Spinal cord (tissue), 10 donors: ENCODE measurements at places on chromosomes 4 and X. TPM values are rescaled to one million over a fixed set of nuclear protein-coding genes. Genes with fewer than 3 reads are reported as not detected.

EFNB1 gene
- polyA plus RNA-seq, result 19.3 TPM

RBMX2 gene
- 25.6 TPM for polyA plus RNA-seq

GALNTL6 gene
- 20.7 TPM for polyA plus RNA-seq

TLR3 gene
- 2.1 TPM for polyA plus RNA-seq

STATH gene
- polyA plus RNA-seq, result not detected

TEX13C gene
- polyA plus RNA-seq, result 0.06 TPM

CT45A2 gene
- polyA plus RNA-seq, result not detected

ERAS gene
- 0.73 TPM for polyA plus RNA-seq

XAGE2 gene
- not detected for polyA plus RNA-seq

ETDA gene
- polyA plus RNA-seq, result not detected

PHKA1 gene
- 7.5 TPM for polyA plus RNA-seq

ZCCHC13 gene
- polyA plus RNA-seq, result not detected

SASH3 gene
- polyA plus RNA-seq, result 5.6 TPM

REELD1 gene
- 0.16 TPM for polyA plus RNA-seq

DNA sequence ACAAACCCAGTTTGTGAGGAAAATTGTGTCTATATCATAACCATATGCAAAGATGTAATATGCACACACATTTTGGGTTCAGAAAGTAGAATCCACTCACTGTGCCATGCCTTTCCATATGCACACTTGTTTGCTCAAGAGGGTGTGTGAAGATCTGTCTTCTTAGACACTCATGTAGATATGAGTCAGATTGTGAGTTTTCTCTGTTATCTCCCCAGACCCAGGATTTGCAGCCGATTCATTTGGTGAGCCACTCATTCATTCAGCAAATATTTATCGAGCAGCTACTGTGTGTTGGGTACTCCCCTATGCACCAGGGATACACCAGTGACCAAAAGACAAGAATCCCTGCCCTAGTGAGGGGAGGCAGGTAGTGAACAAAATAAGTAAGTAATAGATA lies 81.5 kb downstream of the CLCN5 start:
- no peak for DNase-seq

- DNase-seq, result no peak
Measured at GRCh38 chrX:124504111-124504983, 158.0 kb downstream of the SH2D1A start.

DNA sequence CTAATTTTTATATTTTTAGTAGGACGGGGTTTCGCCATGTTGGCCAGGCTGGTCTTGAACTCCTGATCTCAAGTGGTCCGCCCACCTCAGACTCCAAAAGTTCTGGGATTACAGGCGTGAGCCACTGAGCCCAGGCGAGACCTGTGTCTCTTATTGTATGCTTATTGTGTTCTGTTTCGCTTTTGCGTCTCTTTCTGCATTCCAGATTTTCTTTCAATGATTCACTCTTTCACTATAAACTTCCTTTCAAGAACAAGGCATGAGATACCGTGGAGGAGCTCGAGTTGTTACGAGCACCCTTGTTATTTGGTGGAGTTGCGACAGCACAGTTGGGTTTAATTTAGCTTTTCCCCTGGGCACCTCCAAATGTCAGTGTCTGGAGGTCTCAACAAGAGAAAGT lies 366.7 kb upstream of the FAT1 start:
- DNase-seq, result no peak

DNA sequence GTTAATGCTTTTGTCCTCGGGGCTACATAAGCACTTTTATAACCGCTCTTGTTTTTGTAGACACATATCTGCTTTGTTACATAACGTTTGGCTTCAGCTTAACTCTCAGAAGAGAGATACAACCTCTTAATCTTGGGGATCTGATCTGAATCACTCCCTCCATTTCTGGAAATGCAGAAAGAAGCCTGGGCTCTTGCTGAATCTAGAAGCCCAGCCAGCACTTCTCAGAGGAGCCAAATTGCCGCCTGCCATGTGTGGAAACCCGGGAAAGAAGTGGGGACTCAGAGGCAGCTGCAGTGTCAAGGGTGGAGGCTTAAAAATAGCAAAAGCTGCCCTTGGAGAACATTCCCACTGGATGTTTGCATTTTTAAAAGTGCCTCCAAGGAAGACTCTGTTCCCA lies 69.3 kb upstream of the LDB2 start:
- DNase-seq, result peak; percentile 73

- no peak for DNase-seq
Measured at GRCh38 chrX:129403974-129404669, 119.2 kb downstream of the SMARCA1 start.

GRCh38 chr4:32022071-32022470 lies 1301.9 kb downstream of the PCDH7 start:
- DNase-seq, result no peak

DNA sequence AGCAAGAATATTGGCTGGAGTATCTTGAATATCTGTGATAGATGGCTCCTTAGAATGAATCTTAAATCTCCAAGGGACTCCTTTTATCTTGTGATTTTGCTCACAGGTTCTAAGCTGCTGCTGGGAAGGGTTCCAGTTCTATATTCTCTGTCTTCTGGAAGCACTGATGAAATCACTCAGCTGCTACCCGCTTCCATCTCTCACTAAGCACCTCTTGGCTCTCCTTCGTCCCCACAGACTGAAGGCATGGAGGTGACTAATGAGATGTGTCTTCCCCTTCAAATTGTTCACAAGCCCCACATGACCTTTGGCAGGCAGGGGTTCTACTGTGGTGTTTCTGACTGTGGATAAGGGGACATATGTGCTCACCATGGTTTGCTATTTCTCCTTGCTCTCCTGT lies 75.9 kb downstream of the C4orf51 start:
- no peak for DNase-seq

- no peak for DNase-seq
Measured at GRCh38 chr4:180434131-180434895, 1808.9 kb upstream of the TENM3 start.

DNA sequence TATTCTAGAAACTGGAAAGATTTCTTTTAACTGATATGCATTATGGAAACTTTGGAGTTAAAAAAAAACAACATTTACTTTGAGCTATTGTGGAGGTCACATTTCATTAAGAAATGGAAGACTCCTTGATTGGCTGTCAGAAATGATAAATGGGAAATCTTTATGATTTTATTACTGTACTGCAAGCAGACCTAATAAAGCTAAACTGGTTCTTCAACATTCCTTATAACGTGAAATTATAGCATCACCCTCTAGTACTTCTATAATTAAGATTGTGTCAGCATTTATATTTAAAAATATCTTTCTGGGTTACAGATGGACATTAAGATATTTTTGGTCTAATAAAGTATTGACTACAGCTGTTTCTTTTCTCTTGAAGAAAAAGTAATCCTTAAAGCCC lies 213.8 kb upstream of the PACRGL start:
- no peak for DNase-seq

GRCh38 chr4:184784628-184785257 lies 41.0 kb downstream of the ACSL1 start:
- DNase-seq, result peak; percentile 42

GRCh38 chr4:38990241-38990640 lies 42.0 kb downstream of the TMEM156 start:
- no peak for DNase-seq

DNA sequence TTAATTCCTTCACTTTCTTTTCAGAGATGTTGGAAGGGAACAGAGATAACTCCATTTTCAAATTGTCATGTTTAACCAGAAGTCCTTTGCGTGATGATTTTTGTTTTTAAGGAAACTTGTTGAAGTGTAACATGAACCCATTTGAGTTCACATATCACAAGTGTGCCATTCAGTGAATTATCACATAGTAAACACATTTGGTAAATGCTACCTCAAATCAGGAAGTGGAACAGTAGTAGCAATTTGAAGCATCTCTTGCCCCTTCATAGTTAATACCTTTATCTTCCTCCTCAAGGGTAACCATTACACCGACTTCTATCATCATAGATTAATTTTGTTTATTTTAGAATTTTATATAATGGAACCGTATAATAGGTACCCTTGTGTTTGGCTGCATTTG lies 35.8 kb downstream of the KDM6A start:
- DNase-seq, result no peak

GRCh38 chrX:63282077-63282476 lies 69.1 kb downstream of the SPIN4 start:
- DNase-seq, result no peak

DNA sequence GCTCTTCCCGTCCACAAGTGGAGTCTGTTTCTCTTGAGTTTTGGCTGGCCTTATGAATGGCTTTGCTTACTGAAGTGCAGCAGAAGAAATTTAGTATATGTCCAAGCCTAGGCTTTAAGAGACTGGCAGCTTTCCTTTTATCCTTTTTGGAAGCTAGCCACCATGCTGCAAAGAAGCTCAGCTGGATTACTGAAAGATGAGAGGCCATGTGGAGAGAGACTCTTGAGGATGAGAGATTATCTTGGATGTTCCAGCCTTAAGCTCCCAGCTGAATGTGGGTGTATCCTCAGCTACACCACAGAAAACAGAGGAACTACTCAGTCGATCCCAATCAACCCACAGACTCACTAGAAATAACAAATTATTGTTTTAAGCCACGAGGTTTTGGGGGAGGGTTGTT lies 12.5 kb downstream of the CCNG2 start:
- DNase-seq, result peak; percentile 63

GRCh38 chr4:18388039-18388438 lies 366.5 kb upstream of the LCORL start:
- DNase-seq, result peak; percentile 77

GRCh38 chr4:136186650-136187049 lies 1345.6 kb downstream of the PCDH18 start:
- no peak for DNase-seq

GRCh38 chr4:75195111-75195510 lies 262.2 kb downstream of the PARM1 start:
- no peak for DNase-seq

GRCh38 chrX:23953908-23954269 lies 46.1 kb downstream of the CXorf58 start:
- DNase-seq, result no peak

GRCh38 chr4:2595952-2596552 lies 59.6 kb downstream of the FAM193A start:
- DNase-seq, result no peak
